ENCODE measurements at places on chromosomes 7 and 10. TPM values are rescaled to one million over a fixed set of nuclear protein-coding genes. Genes with fewer than 3 reads are reported as not detected.

Gene PTCD1
- 5.4 TPM for total RNA-seq

Gene ITGA8
- total RNA-seq, result 516 TPM

Gene EPHB6
- total RNA-seq, result 17.7 TPM

Gene ITPRID1
- total RNA-seq, result 0.09 TPM

- no peak overlapping the region for H3K4me3 ChIP-seq
- H3K27me3 ChIP-seq, result no peaks in the 10 kb centered on the region
- no peaks in the 10 kb centered on the region for H3K36me3 ChIP-seq
- H3K27ac ChIP-seq, result no peak overlapping the region
- H3K4me1 ChIP-seq, result no peaks in the 10 kb centered on the region
- DNase-seq, result no peak
These were observed 28.9 kb upstream of the ERCC6 start for GRCh38 chr10:49567810-49568209.

- no peak overlapping the region for H3K27ac ChIP-seq
- peaks cover 4% of the 10 kb centered on the region for H3K4me1 ChIP-seq
- no peak for DNase-seq
- H3K4me3 ChIP-seq, result no peak overlapping the region
- no peaks in the 10 kb centered on the region for H3K27me3 ChIP-seq
These were observed 90.6 kb downstream of the PLCE1 start for GRCh38 chr10:94084344-94084743.

GRCh38 chr7:78642751-78643150 lies 810.7 kb downstream of the MAGI2 start:
- no peaks in the 10 kb centered on the region for H3K36me3 ChIP-seq
- no peaks in the 10 kb centered on the region for H3K4me1 ChIP-seq
- no peak for DNase-seq
- no peaks in the 10 kb centered on the region for H3K27me3 ChIP-seq
- no peak overlapping the region for H3K4me3 ChIP-seq

GRCh38 chr10:74839708-74840107 lies 13.3 kb downstream of the KAT6B start:
- H3K4me1 ChIP-seq, result peaks cover 6% of the 10 kb centered on the region
- H3K4me3 ChIP-seq, result no peak overlapping the region
- no peaks in the 10 kb centered on the region for H3K27me3 ChIP-seq

GRCh38 chr7:155530601-155531000 lies 15.8 kb downstream of the CNPY1 start:
- no peaks in the 10 kb centered on the region for H3K4me1 ChIP-seq
- DNase-seq, result peak; percentile 31
- no peak overlapping the region for H3K27ac ChIP-seq
